RWPE2 (cell line): ENCODE measurements at places on chromosomes 1 and 21.

DNA sequence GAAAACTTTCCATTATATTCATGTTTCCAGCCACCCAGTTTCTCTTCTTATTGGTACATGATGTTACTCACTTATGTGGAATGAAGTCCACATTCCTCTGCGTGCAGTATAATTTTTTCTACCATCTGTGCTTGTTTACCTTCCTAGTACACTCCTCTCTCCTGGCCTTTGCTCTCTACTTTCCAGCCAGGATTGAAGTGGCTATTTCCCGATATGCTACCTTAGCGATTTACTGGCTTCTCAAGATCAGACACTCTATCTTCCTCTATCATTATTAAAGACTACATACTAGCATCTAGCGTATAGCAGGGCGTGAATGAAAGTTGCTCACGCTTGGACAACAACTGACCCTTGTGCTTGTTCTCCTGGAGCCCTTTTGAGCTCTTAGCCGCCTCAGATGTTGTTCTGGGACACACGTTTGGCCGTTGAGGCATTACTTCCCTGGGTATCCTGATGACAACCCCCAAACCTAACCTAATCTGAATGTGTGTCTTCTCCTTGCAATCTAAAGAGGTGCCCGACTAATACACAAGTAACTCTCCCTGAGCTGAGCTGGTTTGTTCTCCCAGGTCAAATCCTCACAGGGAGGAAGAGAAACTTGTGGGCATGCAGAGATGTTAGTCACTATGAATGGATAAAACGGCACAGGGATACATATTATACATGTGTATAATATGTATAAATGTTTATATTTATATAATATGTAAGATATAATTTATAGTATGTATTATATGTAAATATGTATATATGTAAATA is 13.4 kb upstream of the MTARC2 start:
- no peak for DNase-seq

- no peak for DNase-seq
These were observed 169.5 kb upstream of the L1TD1 start for GRCh38 chr1:62025154-62025553.

DNA sequence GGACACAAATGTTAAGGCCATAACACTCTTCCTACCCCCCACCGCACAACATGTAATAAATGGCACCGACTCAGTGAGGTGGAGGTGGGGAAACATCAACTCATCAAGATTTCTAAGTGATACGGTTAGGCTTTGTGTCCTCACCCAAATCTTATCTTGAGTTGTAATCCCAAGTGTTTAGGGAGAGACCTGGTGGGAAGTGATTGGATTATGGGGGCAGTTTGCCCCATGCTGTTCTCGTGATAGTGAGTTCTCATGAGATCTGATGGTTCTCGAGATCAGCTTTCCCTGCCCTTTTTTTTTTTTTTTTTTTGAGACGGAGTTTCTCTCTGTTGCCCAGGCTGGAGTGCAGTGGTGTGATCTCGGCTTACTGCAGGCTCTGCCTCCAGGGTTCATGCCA is 51.0 kb upstream of the ACTL8 start:
- no peak for DNase-seq

DNA sequence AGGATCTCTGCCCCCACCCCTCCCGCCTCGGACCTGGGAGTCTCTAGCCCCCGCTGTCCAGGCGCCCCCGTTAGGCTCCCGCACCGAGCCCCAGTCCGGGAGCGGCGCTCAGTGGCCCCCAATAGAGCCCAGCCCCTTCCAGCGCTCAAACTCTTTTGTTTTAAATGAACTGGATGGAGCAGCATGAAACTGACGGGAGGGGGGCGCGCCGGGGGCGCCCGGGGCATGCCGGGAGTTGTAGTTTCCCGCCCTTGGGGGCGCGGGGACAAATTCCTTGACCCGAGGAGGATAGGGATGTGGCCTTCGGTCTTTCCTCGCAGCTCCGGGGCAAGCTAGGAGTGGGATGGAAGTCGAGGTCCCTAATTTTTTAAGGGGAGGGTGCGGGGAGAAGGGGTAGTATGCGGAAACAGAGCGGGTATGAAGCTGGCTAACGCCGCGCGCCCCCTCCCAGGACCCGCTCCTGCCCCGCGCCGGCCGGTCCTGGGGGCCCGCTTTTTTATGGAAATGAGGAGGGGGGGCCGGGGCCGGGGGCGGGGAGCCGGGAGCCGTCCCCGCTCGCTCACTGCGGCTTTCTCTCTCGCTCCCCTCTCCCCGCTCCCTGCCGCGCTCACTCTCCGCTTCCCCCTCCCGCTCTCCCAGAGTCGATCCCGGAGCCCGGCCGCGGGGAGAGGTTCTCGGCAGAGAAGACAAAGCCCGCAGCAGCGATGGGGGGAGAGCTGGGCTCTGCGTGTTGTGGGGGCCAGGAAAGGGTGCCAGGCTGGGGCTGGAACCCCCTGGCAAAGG is at the start of gene MEX3A:
Gene MEX3A, minus strand, starts transcription at position 157 of the 783 bp plus-strand sequence. CDS start 467 bp downstream, outside the sequence.
- no peak for DNase-seq

DNA sequence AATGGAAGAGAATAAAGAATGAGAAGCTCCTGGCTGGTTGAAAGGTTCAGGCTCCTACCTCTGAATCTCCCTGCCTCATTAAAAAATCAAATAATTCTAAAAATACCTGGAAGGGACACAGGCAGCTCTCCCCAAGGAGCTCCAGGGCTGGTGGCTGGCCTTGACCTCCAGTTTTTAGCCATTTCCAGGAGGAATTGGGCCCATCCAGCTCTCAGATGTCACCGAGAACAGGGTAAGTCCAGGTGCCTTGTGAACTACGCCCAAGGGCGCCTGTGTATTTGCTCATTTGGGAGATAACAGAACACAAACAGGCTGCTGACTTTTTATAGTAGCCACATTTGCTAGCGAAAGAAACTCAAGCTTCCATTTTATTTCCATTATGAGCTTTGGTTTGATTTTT is 321.0 kb upstream of the C1orf174 start:
- DNase-seq = no peak

GRCh38 chr1:29546496-29546895 is 310.2 kb downstream of the PTPRU start:
- DNase-seq = no peak

DNA sequence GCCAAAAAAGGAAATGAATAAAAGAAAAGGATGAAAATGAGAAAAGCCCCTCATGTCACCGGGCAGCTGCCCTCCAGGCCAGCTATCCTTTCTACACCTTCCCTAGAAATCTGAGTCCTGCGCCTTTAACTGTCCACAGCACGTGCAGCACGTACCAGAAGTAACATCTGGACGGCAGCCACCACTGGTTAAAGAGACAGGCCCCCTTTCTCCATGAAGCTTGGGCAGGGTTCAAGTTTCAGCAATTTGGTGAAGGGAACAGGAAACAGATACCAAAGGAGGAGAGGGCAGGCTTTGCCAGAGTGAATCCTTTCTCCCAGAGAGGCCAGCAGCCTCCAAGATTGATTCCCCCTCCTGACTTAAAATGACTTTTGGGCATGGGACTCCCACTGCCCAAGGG is 3.6 kb upstream of the KIAA2013 start:
- no peak for DNase-seq

DNA sequence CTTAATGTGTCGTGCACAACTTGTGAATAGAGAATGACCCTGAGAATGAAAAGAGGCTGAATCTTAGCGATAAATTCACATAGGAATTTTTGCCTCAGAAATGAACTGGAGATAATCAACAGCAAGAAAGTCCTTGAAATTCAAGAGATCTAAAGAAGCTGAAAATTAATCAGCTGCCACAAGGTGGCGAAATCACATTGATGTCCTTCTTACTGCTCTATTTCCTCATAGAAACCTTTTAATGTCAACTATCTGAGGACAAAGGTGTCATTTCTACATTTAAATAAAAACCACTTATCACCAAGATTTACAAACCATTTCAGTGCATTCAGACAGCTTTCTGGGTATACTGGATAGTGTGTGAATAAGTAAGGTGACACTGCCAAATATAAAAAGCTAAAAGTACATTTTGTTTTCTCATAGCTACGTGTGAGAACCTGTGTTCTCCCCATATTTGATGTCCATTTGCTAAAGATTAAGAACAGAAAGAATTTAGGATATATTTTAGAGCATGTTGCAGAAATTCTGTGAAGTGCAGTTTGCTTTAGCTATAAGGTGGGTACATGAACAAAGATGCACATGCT is 485.3 kb upstream of the PTBP2 start:
- DNase-seq = no peak

DNA sequence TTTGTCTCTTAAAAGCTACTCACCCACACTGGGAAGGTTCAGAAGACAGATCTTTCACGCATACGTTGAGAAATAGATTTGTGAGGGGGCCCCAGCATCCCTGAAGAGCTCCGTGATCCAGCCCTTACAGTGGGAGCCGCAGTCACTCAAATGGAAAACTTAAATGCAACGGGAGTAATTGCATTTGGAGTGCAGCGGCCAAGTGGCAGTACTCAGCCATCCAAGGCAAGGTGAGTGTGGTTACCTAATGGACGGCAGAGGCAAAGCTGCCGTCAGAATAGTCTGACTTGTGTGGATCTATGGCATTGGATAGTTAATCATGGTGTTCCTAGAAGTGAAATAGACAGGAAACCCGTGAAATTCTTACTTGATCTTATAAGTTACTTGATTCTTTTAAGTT is 5.1 kb downstream of the SPSB1 start:
- no peak for DNase-seq

DNA sequence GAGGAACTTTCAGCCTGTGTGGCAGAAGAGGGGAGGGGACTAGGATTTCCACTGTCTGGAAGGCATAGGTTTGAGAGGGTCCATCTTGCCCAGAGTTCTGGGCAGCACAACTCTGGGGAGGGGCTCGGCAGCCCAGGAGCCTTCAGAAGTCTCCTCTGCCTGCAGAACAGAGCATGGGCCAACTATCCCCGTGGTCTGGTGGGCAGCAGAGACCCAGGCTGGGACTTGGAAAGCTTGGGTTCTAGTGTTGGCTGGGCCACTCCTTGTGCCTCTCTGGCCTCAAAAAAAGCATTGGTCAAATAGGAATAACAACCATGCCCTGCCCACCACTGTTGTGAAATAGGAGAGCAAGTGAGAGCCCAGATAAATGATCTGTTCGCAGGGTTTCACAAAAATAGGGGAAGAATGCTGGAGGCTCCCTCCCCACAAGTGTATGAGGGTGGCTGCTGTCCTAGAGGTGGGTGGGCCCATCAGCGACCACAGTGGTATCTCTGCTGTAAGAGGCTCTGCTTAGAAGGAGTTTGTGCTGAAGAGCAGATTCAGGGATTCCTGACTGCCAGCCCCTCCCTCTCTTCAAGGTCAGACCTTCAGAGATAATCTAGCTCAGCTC is 8.9 kb downstream of the EPHA10 start:
- no peak for DNase-seq

DNA sequence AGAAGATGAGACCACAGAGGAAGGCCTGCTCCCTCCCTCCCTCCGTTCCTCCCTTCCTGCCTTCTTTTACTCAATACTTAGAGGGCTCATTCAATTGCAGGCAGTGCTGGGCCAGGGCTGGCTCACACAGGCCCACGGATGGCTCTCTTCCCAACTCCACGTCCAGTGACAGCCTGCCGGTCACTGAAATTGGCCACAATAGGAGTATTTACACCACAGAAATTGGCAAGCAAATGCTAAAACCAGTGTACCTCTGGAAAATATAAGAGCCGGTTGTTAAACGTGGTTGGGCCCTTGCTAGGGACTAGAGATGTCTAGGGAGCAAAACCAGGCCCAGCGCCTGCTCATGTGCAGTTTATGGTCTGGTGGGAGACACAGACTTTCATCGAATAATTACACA is 72.4 kb upstream of the TMEM51 start:
- no peak for DNase-seq

DNA sequence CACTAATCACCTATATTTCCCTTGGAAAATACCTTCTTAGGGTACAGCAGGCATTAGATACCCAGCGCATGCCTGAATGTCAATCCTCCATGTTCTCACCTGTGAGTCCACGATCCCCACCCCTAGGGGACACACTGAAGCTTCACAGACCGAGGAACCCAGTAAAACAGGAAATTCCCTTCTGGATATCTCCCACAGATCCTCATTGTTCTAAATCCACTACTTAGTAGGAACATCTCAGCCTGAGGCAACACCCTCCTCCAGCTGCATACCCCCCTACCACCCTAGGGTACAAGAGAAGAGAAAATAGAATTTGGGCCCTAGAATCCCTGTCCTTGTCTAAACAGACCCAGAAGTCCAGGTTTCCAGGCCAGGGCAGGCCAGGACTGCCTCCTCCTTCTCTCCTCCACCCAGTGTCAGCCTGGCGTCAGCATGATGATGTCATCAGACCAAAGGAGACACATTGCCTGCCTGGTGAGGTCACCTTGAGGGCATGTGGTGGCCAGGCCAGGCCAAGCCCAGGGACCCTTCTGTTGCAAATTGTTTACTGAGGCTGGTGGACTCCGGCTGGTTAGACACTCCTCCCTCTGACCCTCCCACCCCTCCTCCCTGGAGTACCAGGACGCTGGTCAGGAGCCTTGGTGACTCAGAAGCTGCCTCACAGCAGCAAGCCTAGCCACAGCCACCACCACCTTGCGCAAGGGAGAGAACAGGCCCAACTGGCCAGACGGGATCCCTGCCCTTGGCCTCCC is 6.2 kb downstream of the NECTIN4 start:
- DNase-seq = peak; percentile 98

DNA sequence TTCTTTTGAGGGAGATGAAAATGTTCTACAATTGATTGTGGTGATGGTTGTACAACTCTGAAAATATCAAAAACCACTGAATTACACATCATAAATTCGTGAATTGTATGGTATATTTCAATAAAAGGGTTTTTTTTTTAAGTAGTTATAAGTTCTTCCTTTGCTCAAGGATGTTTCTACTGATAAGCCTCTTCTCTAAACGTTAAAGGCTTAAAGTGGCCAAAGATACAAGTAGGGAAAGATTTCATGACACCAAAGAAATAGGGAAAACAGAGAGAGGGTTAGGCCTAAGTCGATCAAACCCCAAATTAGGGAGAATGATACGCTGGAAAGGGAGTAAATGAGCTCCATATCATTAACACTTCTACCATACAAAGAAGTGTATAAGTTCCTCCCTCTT is 4.1 kb downstream of the KDM5B start:
- no peak for DNase-seq

DNA sequence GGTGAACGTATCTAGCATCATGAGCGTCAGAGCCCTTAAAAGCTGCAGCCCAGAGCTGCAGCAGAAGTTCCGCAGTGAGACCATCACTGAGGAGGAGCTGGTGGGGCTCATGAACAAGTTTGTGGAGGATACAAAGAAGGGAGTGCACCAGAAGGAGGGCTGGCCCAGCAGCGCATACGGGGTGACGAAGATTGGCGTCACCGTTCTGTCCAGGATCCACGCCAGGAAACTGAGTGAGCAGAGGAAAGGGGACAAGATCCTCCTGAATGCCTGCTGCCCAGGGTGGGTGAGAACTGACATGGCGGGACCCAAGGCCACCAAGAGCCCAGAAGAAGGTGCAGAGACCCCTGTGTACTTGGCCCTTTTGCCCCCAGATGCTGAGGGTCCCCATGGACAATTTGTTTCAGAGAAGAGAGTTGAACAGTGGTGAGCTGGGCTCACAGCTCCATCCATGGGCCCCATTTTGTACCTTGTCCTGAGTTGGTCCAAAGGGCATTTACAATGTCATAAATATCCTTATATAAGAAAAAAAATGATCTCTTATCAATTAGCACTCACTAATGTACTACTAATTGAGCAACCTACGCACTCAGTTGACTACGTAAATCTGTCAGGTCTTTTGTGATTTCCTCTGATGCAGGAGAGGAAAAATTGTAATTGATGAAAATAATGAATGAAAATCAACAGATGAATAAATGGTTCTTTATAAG is 2.8 kb downstream of the CBR1 start:
- DNase-seq = no peak

GRCh38 chr1:2356401-2356800 is 35.0 kb downstream of the MORN1 start:
- DNase-seq = peak; percentile 52
